ENCODE measurements at places on chromosomes 11 and 22.

DNA sequence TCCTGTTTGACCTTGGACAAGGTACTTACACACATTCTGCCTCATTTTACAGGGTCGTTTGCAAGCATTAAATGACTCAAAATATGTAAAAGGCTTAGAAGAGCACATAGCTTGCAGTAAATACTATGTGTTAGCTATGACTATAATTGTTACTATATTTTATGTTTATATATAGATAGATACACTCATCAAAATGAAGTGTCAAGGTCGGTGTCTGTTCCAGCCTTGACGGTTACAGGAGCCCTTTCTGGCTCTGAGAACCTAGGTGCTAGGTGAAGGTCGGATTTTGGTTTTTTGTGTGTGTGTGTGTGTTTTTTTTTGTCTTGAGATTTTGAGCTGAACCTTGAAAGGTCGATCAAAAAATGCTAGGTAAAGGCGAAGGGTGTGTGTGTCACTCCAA, 24.5 kb upstream of the LIMK2 start:
- DNase-seq, result no peak

GRCh38 chr11:73762732-73763131, 1.9 kb upstream of the RAB6A start:
- no peak for DNase-seq

DNA sequence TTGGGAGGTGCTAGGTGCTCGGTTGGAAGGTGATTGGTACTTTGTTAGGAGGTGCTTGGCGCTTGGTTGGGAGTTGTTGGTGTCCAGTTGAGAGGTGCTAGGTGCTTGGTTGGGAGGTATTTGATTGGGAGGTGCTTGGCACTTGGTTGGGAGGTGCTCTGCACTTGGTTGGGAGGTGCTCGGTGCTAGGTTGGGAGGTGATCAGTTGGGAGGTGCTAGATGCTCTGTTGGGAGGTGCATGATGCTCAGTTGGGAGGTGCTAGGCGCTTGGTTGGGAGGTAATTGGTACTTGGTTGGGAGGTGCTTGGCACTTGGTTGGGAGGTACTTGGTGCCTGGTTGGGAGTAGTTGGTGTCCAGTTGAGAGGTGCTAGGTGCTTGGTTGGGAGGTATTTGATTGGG, 40.2 kb downstream of the LRP5 start:
- no peak for DNase-seq

- DNase-seq, result no peak
These were observed 4.7 kb downstream of the TCIRG1 start for GRCh38 chr11:68043349-68044144.

DNA sequence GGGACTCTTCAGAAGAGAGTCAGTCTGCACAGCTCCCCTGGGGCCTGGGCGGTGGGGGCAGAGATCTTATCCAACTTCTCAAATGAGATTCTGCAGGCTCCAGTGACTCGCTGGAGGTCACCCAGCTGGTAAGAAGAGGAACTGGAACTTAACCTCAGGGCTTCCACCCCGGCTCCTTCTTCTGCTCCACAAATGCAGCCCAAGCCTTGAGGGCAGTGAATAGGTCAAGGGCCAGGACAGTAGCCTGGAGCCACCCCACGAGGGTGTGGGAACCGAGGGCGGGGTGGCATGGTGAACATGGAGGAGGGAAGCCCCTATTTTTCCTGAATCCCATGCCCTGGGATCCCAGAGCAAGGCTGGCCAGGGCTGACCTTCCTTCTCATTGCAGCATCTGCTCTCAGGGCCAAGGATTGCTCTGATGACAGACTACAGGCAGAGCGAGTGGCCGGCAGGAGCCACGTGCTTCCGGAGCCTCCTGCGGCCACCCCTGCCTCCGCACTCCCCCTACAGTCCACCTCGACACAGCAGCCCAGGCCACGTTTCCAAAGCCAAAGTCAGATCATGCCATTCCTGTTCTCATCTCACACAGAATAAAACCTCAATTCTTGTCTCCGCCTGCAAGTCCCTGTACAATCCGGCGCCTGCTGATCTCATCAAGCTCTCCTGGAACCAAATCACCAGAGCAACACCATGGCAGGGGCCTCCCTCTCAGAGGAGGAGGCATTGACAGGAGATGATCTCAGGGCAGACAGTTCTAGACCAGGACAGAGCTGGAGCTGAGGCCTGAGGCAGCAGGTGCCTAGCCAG, 21.1 kb upstream of the UPK3A start:
- DNase-seq, result no peak

GRCh38 chr22:31958625-31959239, 14.4 kb downstream of the YWHAH start:
- DNase-seq, result no peak
